ENCODE measurements at places on chromosomes 6 and 20.

- DNase-seq, result no peak
Observed at GRCh38 chr20:18718129-18718528, 95.5 kb upstream of the SCP2D1 start.

- DNase-seq, result no peak
Observed at GRCh38 chr6:144935181-144935580, 650.0 kb downstream of the UTRN start.

GRCh38 chr6:63525186-63525878 lies 46.9 kb upstream of the LOC128125822 start:
- no peak for DNase-seq

DNA sequence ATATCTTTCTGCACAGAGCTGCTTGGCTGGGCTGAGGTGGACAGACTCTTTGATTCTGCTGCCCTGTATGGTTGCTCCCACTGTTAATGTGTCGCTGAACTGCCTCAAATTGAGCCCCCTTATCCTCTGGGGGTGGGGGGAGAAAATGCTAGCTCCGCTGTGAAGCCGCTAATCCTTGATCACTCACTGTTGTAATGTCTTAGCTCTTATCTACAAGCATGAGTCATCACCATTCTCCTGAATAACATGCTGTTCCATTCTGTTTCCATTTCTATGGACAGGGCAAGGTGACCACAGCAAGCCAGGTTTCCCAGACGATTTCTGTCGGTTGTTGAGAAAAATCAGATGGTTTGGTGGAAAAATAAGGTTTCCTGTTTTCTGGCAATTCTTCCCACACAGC lies 218.4 kb upstream of the GGTLC1 start:
- no peak for DNase-seq

- peak; percentile 28 for DNase-seq
Observed at GRCh38 chr20:53157443-53158408, 185.6 kb downstream of the TSHZ2 start.

DNA sequence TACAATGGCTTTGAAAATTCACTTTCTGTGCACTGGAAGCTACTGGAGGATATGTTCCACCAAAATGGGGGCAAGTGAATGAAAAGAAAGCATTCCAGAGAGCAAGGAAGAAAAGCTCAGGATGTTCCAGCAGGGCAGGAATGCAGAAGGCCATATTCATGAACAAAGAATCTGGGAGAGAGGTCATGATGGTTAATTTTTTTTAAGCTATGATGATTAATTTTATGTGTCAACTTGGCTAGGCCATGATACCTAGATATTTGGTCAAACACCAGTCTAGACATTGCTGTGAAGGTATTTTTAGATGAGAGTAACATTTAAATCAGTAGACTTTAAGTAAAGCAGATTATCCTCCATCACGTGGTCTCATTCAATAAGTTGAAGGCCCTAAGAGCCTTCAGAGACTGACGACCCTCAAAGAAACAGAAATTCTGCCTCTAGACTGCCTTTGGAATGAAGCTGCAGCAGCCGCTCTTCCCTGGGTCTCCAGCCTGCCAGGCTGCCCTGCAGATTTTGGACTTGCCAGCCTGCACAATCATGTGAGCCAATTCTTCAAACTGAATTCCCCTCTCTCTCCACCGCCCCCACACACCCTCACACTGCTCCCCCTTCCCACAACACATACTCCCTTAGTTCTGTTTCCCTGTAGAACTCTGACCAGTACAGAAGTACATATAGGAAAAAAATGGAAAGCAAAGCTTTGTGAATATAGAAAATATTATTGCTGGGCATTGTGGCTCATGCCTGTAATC lies 20.1 kb upstream of the GCM1 start:
- no peak for DNase-seq

GRCh38 chr6:132592855-132593254 lies 3.3 kb upstream of the TAAR5 start:
- DNase-seq, result no peak

- DNase-seq, result no peak
Observed at GRCh38 chr20:25018841-25019240, 26.3 kb upstream of the APMAP start.

- DNase-seq, result peak; percentile 89
Observed at GRCh38 chr20:54173653-54174456, at the start of gene CYP24A1. Gene CYP24A1 (minus strand): TSS chr20:54173986. CDS start chr20:54173579, 407 bp downstream.

- DNase-seq, result no peak
Observed at GRCh38 chr20:56924292-56925081, 295.4 kb downstream of the TFAP2C start.

DNA sequence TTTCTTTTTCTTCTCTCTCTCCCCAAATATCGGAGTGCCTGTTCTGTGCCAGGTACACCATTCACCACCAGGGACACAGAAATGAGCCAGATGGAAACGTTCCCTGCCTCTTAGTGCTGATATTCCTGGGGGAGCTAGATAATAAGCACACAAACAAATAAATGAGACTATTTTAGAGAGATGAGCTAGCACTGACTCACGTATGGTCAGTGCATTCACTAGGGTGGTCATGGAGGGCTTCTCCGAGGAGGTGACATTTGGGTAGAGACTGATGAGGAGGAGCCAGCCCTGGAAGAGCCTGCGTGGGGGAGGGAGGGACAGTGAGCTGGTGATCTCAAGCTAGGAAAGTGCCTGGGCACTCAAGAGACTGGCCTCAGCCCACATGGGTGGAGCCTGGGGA lies 252.3 kb upstream of the KCNG1 start:
- DNase-seq, result no peak

DNA sequence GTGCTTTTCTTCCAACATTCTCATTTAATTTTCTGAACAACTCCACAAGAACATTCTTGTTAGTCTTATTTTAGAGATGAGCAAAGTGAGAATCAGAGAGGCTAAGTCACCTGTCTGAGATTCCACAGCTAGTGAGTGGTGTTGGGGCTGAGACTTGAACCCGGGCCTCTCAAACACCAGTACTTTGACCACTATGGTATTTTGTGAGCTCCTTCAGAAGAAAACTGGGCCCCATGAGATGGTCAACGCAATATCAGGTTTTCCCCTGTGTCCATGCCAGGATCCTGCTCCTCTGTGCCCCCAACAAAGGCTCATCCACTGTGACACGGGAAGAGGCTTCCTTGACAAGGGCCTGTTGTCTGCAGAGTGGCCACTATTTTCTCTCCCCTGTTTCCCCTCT lies 51.9 kb downstream of the MAFB start:
- DNase-seq, result no peak

GRCh38 chr6:26594730-26595632 lies 1.8 kb upstream of the ABT1 start:
- no peak for DNase-seq

- DNase-seq, result peak; percentile 36
Observed at GRCh38 chr20:23270382-23270911, 80.1 kb upstream of the NXT1 start.

GRCh38 chr6:93139408-93140081 lies 279.8 kb downstream of the EPHA7 start:
- DNase-seq, result no peak

- DNase-seq, result no peak
Observed at GRCh38 chr6:87656857-87657256, 45.2 kb downstream of the AKIRIN2 start.

DNA sequence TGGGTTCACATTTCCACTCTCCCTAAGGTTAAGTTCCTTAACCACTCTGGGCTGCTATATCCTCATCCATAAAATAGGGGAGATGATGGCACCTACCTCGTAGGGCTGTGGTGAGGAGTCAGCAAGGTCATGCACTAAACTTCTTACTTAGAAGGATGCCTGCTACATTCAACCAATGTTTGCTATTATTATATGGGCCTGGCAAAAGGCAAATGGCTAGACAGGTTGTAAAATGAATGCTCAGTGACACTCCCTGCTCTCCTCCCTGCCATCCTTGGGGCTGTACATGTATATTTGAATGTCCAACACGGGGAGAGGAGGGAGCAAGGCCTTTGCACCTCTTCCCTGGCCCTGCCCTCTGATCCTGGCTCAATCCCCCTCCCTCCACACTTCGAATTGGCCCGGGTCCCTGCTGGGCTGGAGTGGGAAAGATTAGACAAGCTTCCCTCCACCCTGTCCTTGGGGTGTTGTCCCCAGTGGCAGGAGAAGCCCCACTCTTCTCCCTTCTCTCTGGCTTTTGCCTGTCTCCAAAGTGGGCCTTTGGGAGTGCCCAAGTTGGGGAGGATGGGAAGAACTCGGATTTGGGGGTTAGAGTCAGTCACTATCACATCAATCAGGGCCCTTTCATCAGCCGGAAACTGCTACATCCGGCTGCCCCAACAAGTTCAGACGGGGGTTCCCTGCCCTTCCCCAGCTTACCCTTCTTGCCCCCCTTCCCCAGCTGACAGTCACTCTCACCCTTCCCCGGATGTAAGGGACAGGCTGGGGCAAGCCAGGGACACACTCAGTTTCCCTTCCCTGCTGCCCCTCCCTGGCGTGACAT lies 36.3 kb upstream of the VEGFA start:
- DNase-seq, result no peak

GRCh38 chr6:82959385-82959941 lies 106.2 kb downstream of the UBE3D start:
- no peak for DNase-seq

GRCh38 chr6:34982424-34982852 lies 93.4 kb downstream of the ANKS1A start:
- DNase-seq, result peak; percentile 11

GRCh38 chr6:106421496-106421895 lies 61.0 kb downstream of the CRYBG1 start:
- no peak for DNase-seq

DNA sequence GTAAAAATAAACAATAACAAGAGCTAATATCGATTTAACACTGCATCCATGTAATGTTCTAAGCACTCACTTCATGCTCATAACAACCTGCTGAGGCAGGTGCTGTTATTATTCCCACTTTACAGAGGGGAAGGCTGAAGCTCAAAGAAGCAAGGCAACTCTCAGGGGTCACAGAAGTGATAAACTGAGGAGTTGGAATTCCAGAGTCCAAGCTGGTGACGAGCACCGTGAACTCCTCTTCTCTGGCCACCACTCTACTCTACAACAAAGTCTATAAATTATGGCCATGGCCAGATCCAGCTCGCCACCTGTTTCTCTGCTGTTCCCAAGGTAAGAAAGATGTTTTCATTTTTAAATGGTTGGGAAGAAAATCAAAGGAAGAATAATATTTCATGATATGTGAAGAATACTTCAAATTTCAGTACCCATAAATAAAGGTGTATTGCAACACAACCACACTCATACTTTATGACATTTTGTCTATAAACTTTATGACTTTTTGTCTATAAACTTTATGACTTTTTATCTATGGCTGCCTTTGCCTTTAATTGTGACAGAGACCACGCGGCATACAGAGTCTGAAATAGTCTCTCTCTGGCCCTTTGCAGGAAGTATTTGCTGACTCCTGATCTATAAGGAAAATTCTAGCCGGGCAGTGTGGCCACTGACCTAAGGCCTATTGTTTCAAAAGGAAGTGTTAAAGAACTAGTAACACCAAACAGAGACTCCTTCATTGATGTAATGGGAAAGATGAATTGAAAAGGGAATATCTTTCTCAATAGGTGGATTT lies 113.2 kb upstream of the KCNG1 start:
- no peak for DNase-seq

DNA sequence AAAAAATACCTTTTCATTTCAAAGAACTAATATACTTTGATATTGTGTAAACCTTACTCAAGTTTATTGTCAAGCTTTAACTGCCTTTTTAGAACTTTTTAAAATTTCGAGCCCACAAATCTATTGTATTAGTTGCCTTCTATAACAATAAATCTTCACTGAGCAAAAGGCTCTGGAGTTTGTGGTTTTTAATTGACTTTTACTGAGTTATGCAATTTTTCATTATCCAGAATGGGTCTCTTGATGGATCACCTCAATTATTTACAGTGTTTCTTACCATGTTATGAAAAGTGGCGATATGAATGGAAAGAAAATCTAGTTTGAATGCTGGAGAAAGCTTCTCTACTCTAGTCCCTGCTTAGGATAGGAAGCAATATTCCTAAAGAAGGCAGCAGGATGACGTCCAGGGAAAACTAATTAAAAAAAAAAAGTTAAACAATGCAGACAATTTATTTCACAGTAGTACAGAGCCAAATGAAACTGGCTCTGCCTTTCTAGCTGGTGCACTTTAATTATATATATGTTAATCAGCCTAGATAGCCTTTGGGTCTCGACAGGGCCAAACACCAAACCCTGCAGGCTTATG lies 5.0 kb downstream of the ID4 start:
- no peak for DNase-seq

DNA sequence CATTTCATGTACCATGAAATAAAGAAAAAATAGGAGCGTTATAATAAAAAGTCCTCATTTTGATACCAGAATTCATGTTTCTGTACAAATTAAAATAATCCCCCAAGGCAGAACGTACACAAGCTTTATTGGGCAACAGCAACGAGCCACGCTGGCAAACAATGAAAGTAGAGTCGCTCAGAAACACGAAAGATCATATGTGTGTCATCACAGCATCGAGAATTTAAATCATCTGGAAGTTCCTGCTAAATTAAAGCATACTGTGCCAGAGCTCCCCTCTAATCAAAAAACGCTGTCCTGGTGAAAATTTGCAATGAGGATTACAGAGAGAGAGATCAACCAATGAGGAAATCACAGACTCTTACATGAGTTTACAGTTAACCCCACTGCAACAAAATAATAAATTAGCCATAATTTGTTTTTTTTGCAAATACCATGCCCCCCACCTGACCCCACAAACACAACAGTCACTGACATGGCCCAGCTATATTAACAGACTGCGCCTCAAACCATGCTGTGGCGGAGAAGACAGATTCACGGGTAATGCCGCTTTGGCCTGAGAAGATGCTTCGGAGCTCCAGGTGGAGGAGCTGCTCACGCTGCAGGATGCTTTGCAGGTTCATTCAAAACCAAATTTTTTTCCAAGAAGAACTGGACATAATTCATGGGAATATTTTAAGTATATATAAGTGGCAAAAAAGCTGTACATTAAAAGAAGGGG lies 54.3 kb upstream of the NFATC2 start:
- DNase-seq, result no peak

DNA sequence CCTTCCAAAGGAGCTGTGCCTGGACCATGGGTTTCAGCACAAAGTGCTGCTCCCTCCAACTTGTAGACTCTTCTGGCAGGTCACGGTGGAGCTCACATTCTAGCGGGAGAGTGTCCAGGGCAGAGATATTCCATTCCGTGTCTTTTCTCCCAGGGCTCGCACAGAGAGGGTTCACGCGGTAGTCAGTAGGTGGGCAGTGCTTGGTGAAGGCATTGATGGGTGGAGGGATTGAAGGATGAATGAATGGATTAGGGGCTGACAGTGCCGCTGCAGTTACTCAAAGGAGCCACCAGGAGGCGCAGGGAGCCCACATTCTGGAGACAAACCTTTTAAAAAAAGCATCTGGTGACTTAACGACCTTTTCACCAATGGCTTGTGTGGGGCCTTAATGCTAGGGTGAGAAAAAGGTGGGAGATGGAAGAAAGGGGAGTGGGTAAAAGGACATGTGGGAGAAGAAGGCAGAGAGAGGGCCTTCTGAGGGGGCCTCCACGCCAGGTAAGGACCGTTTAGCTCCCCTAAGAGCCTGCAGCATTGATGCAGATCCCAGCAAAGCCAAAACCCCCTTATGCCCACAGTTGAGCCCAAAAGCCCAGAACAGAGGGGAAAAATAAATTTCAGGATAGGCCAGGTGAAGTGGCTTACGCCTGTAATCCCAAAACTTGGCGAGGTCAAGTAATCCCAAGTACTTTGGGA lies 17.5 kb upstream of the FAM110A start:
- DNase-seq, result peak; percentile 67
